ENCODE measurements at places on chromosomes 4 and X. TPM values are rescaled to one million over a fixed set of nuclear protein-coding genes. Genes with fewer than 3 reads are reported as not detected.

Gene CSTF2
- polyA plus RNA-seq: 20.7 TPM

Gene GCNA
- 0.41 TPM for polyA plus RNA-seq

Gene EFHC2
- 0.91 TPM for polyA plus RNA-seq

Gene HELT
- polyA plus RNA-seq: 0.32 TPM

Gene APLN
- 1.8 TPM for polyA plus RNA-seq

Gene PNMA6A
- polyA plus RNA-seq: 3.2 TPM

Gene CETN2
- polyA plus RNA-seq: 13.1 TPM

Gene PRDM5
- 6.4 TPM for polyA plus RNA-seq

Gene ADAMTS3
- polyA plus RNA-seq: 0.99 TPM

Measured in H1 (cell line).